ENCODE measurements at places on chromosomes 1 and 21.

- DNase-seq = no peak
Measured at GRCh38 chr1:216702170-216702569, 21.1 kb downstream of the ESRRG start.

- DNase-seq = peak; percentile 42
Measured at GRCh38 chr1:40708750-40709099, 17.2 kb downstream of the NFYC start.

- no peak for DNase-seq
Measured at GRCh38 chr1:107499139-107499744, 358.4 kb downstream of the NTNG1 start.

DNA sequence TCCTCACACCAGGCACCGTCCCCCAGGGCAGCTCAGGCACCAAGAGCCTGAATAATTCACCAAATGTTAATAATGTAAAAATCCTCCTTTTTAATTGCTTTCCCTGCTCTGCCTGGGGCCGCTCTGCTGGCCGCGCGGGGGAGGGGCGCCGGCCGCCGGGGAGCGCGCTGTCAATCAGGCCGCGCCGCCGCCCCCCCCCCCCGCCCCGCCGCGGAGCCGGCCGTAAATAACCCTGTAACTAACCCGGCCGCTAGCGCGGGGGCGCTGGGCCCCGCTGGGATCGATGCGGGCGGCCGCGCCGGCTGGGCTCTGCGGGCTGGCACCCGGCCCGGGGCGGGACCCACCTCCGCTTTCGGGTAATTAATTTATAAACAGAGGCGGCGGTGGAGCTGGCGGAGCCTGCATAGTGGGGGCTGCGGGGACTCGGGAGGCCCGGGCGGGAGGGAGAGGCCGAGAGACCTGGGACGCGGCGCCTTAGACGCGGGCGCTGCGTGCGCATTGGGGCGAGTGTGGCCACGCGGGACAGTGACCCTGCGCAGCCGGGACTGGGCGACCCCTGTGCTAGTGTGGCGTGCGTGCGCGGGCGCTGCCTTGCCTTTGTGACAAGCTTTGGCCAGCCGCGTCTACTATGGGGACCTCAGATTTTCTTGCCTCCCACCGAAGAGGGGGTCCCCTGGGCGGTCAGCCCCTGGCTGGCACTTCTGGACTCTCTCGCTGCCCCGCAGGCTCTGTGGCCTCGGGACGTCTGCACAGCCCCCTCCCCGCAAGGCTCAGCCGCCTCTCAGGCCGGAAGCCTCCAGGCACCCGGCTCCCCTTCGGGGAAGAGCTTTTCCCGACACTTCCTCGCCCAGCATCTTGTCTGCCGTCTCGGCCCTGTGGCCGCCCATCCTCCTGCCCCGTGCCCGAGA lies 16.6 kb downstream of the SAMD11 start:
- DNase-seq = no peak

- no peak for DNase-seq
Measured at GRCh38 chr1:85846706-85847105, 138.5 kb upstream of the ZNHIT6 start.

DNA sequence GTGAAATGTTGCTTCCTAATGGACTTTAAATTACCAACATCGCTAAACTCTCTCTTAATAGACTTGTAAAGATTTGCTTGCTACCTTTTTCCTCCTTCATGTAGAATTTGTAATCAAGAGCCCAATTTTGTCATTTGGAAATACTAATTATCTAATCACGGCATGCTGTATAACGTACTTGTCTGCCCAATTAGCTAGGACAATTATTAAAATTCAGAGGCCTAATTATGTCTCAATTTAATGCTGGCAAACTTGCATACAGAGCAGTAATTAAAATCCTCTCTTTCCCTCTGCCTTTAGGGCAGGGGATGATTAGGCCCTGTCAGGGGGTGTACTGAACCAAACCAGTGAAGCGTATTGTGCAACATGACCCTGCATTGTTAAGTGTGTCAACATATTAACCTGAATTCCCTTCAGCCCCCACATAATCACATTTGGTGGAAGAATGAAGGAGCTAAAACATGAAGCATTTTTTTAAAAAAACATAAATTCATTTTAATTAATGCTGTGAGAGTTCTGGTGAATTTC lies 137.4 kb upstream of the BARHL2 start:
- DNase-seq = no peak

- DNase-seq = no peak
Measured at GRCh38 chr1:184859381-184860105, 104.9 kb upstream of the EDEM3 start.

DNA sequence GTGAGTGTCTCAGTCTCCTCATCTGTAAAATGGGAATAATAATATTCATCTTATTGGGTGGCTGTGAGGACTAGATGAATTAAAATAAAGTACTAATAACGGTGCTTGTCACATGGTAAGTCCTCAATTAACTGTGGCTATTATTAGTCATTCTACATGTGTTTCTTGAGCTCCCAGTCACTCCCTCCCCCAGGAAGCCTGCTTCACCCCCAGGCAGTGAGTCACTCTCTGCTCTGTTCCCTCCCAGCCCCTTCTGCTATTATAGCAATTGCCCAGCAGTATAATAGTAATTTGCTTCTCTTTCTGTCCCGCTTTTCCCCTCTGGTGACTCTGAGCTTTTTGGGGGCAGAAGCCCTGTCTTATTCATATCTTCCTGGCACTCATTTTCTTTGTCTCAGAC lies 102.0 kb downstream of the BEND5 start:
- peak; percentile 2 for DNase-seq

- DNase-seq = no peak
Measured at GRCh38 chr1:247297263-247298123, 34.2 kb downstream of the ZNF496 start.

DNA sequence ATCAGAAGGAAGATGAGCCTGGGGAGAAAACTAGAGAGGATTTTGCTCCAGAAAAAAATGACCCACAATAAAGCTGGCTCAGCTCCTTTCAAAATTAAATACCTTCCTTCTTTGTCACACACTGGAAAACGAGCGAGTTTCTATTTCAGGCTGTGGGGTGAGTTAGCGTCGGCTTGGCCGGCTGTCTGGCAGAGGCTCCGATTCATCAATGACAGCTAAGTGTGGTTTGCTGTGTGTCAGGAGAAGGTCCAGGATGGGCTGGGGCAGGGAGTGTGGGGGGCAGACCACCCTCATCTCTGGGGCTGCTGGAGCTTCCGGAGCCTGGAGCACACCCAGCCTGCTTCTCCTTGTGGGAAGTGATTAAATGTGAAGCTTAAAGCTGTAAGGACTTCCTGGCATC lies 120.2 kb downstream of the ETS2 start:
- peak; percentile 67 for DNase-seq

DNA sequence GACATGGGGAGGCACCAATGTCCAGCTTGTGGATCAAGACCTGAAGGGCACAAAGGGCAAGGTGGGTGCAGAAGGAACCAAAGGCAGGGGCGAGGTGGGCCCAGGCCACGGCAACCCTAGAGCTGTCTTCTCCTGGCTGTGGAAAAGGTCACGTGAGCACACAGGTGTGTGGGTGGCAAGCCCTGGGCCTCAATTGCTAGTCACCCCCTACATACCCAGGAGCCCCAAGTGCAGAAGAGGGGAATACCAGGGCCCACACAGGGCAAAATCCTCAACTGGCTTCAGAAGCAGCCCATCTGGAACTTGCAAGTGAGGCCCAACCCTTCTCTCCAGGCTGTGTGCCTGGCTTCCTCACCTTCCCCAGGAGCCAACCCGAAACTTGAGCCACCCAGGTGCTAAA lies 25.6 kb downstream of the ZBTB17 start:
- DNase-seq = no peak

- no peak for DNase-seq
Measured at GRCh38 chr1:226233293-226233692, 9.8 kb downstream of the MIXL1 start.

GRCh38 chr21:41660748-41661147 lies 106.1 kb downstream of the RIPK4 start:
- no peak for DNase-seq

DNA sequence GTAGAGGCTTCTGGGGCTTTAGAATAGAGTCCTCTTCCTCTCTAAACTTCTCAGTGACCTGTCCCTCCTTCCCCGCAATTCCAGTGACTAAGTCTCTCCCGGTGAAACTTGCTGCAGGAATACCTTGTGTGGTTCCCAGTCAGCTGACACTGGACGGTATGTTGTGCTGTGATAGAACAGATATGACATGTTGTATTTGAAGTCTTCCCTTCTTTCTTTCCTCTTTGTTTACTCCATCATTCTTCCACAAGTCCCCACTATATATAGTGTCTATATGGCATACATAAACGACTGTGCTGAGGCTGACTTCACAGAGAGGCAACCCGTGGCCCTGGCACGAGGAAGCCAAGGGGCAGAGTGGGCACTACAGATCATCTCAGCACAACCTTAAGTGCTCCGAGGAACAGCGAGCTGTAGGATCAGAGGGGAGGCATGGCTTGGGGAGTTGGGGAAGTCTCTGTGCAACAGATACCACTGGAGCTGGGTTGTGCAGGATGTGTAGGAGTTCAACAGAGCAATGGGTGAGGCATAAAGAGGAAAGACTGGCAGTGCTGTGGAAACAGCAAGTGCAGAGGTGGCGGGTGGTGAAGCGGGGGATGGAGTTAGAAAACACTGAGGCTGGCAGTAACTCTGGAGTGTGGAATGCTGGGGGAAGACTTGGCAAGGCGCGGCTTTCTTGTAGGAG lies 237.8 kb downstream of the TRABD2B start:
- DNase-seq = no peak
